ENCODE measurements at places on chromosomes 1 and 21. TPM values are rescaled to one million over a fixed set of nuclear protein-coding genes. Genes with fewer than 3 reads are reported as not detected.

The PRAMEF15 gene
- not detected for total RNA-seq

The OR10Z1 gene
- not detected for total RNA-seq

The SUSD4 gene
- total RNA-seq = not detected

The AUNIP gene
- total RNA-seq = 4.8 TPM

The RAB25 gene
- not detected for total RNA-seq

The GUCA2A gene
- total RNA-seq = not detected

The KDM1A gene
- total RNA-seq = 111 TPM

The RGS13 gene
- not detected for total RNA-seq

The TEX50 gene
- total RNA-seq = not detected

The ZNF683 gene
- not detected for total RNA-seq

The CFHR1 gene
- total RNA-seq = not detected

The LSS gene
- 141 TPM for total RNA-seq

The HAO2 gene
- not detected for total RNA-seq

The CLCA1 gene
- not detected for total RNA-seq

The CD1C gene
- total RNA-seq = not detected

The WDR26 gene
- 92.4 TPM for total RNA-seq

The XCL2 gene
- not detected for total RNA-seq

The PAQR6 gene
- total RNA-seq = 1.6 TPM

The VWA5B1 gene
- total RNA-seq = not detected

The FAM151A gene
- not detected for total RNA-seq

The CRNN gene
- not detected for total RNA-seq
